ENCODE measurements at places on chromosomes 4 and X. TPM values are rescaled to one million over a fixed set of nuclear protein-coding genes. Genes with fewer than 3 reads are reported as not detected.

DNASE1L1 gene
- polyA plus RNA-seq = 23.1 TPM

GABRE gene
- not detected for polyA plus RNA-seq

FDCSP gene
- not detected for polyA plus RNA-seq

C4orf51 gene
- not detected for polyA plus RNA-seq

REPS2 gene
- not detected for polyA plus RNA-seq

LDB2 gene
- polyA plus RNA-seq = not detected

PAGE2 gene
- polyA plus RNA-seq = not detected

AP1S2 gene
- polyA plus RNA-seq = 93.5 TPM

DNA sequence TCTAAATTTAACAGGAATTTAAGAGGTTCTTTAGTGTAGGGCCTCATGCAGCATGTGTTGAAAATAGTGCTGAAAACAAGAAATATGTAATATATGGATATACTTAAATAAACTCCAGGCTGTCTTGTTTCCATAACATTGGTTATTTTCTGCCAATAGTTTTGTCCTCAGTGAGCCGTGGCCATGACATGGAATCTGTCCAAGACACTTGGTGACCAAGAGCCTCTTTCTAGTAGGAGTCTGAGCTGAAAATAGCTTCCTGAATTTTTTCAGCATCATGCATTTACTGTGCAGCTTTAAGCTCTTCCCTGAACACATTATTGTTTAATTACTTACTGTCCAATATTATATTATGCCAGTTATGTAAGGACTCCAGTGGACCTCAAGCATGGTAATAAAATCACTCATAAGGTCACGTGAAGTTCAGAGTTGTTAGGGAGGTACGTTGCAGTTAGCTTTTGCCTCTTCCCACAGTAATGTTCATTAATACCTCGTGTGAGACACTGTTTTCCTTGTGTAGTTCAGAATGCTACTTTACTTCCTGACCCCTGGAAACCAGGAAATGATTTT is 488.2 kb downstream of the GRID2 start:
- H3K27ac ChIP-seq = no peak overlapping the region
- no peaks in the 10 kb centered on the region for H3K4me1 ChIP-seq
- no peak for DNase-seq
- H3K27me3 ChIP-seq = no peaks in the 10 kb centered on the region
- no peaks in the 10 kb centered on the region for H3K36me3 ChIP-seq

GRCh38 chr4:129379429-129379828 is 283.5 kb downstream of the C4orf33 start:
- no peaks in the 10 kb centered on the region for H3K4me1 ChIP-seq
- no peaks in the 10 kb centered on the region for H3K27me3 ChIP-seq
- DNase-seq = no peak
- no peak overlapping the region for H3K27ac ChIP-seq
- no peak overlapping the region for H3K4me3 ChIP-seq
- H3K36me3 ChIP-seq = no peaks in the 10 kb centered on the region

DNA sequence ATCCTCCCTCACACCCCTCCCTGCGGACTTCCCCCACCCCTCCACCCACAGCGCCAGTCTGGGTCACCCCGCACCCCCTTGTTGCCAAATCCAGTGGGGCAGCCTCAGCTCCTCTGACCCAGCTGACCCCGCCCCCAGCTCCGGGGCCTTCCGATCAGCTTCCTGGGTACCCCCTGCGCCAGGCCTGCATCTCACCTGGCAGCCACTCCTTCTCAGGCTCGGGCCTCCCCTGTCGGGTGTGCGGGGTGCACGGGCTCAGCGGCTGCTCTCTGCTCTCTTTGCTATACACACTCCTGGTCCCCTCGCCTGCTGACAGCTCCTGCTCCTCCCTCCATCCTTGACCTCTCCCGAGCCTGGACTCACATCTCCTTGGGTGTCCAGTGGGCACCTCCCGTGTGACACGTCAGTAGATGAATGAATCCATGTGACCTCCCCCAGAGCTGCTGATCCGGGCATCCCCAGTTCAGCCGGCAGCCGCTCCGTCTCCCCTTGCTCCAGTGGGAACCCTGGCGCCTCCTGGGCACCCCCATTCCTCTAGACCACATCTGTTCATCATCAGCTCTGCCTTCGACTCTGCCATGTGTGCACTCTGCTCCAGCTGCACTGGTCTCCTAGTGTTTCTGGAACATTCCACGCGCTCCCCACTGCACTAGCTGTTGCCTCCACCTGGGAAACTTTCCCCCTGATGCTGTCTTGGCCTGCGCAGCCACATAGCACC is 9.9 kb downstream of the CFAP99 start:
- no peaks in the 10 kb centered on the region for H3K36me3 ChIP-seq
- H3K27ac ChIP-seq = no peak overlapping the region
- no peaks in the 10 kb centered on the region for H3K27me3 ChIP-seq
- H3K4me1 ChIP-seq = no peaks in the 10 kb centered on the region

DNA sequence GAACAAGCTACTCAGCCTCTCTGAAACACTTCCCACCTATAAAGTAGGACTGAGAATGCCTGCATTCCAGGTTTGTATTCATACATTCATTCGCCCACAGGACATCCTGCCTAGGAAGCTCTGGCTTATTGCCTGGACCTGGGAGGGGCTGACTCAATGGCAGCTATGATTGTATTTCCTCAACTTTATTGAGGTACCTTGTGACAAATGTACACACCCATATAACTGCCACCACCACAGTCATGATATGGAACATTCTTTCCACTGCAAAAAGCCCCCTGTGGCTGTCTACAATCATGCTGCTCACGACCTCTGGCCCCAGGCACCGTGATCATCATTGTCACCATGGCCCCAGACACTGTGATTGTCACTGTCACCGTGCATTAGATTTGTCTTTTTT is 68.3 kb downstream of the ABLIM2 start:
- H3K4me3 ChIP-seq = no peak overlapping the region
- no peak overlapping the region for H3K27ac ChIP-seq
- no peaks in the 10 kb centered on the region for H3K36me3 ChIP-seq
- DNase-seq = no peak
- H3K4me1 ChIP-seq = no peaks in the 10 kb centered on the region

DNA sequence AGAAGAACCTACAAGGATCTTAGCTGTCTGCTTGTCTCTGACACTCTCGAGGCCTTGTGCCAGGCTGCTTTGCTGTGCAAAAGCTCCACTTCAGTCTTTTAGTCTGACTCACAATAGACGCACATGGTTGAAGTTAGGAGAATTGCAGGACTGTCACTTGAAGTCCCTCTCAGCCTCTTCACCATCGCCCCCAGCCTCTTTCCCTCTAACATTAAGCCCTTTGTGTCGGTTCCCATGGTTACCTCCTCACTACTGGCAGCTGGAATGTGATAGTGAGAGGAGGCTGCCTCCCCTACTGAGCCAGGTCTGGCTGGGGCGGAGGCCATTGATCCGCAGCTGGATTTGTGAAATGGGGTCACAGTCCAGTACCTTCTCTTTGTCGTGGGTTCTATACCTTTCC is 201.8 kb downstream of the SOWAHB start:
- H3K27ac ChIP-seq = no peak overlapping the region
- no peak for DNase-seq

DNA sequence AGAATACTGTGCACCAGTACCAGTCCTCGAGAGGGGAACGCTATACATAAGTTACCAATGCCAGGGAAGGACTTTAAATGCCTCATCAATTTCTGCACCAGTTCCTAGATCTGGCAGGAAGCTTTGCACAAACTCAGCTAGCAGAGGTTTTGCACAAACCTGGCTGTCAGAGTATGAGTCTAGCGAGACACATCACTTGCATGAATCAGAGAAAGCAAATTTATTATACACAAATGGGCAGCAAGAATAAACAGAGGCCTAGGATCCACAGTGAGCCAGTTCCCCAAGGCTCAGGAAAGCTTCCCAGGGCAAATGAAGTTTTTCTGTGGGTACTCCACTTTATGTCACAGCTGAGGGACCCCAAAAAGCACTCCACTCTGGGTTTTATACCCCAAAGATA is 523.5 kb downstream of the CFAP47 start:
- no peak for DNase-seq
- H3K4me3 ChIP-seq = no peak overlapping the region
- H3K27ac ChIP-seq = no peak overlapping the region

GRCh38 chrX:115357326-115358120 is 68.0 kb downstream of the LUZP4 start:
- no peaks in the 10 kb centered on the region for H3K4me1 ChIP-seq
- H3K27ac ChIP-seq = no peak overlapping the region
- H3K36me3 ChIP-seq = no peaks in the 10 kb centered on the region
- DNase-seq = no peak
- no peak overlapping the region for H3K4me3 ChIP-seq

DNA sequence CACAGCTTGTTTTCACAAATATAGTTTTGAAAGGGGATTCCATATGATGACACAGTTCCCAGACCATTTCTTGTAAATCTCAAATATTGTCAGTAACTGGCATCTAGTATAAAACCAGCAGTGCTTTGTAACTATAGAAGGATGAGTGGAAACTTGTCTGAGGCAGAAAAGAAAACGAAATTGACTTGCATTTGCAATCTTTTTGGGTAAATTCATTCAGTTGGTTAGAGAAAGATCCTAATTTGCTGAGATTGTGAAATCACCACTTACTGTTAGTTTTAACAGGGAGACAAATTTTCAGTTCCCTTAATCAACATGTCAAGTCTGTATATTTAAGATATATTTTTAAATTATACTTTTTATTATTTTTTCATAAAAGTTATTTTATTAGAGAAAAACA is 71.5 kb upstream of the VEGFC start:
- no peak overlapping the region for H3K4me3 ChIP-seq
- H3K36me3 ChIP-seq = no peaks in the 10 kb centered on the region
- H3K4me1 ChIP-seq = no peaks in the 10 kb centered on the region
- no peak overlapping the region for H3K27ac ChIP-seq
- DNase-seq = no peak

- H3K36me3 ChIP-seq = peaks cover 75% of the 10 kb centered on the region
- H3K4me3 ChIP-seq = no peak overlapping the region
- no peaks in the 10 kb centered on the region for H3K4me1 ChIP-seq
- no peak overlapping the region for H3K27ac ChIP-seq
- DNase-seq = no peak
Measured at GRCh38 chr4:6079965-6080364, 61.7 kb upstream of the C4orf50 start.

GRCh38 chrX:17809273-17809672 is 51.8 kb downstream of the RAI2 start:
- H3K27me3 ChIP-seq = no peaks in the 10 kb centered on the region
- no peaks in the 10 kb centered on the region for H3K36me3 ChIP-seq
- H3K27ac ChIP-seq = no peak overlapping the region
- H3K4me3 ChIP-seq = no peak overlapping the region
- no peak for DNase-seq

GRCh38 chrX:55487143-55487542 is 2.5 kb downstream of the USP51 start:
- no peak overlapping the region for H3K27ac ChIP-seq
- no peaks in the 10 kb centered on the region for H3K36me3 ChIP-seq
- H3K4me1 ChIP-seq = peaks cover 3% of the 10 kb centered on the region
- no peak for DNase-seq
- no peak overlapping the region for H3K4me3 ChIP-seq

- no peak overlapping the region for H3K27ac ChIP-seq
- H3K27me3 ChIP-seq = no peaks in the 10 kb centered on the region
- DNase-seq = no peak
- no peaks in the 10 kb centered on the region for H3K4me1 ChIP-seq
Measured at GRCh38 chr4:42119886-42120285, 32.6 kb downstream of the BEND4 start.

- no peak overlapping the region for H3K27ac ChIP-seq
- H3K4me3 ChIP-seq = no peak overlapping the region
- H3K27me3 ChIP-seq = no peaks in the 10 kb centered on the region
- DNase-seq = no peak
Measured at GRCh38 chr4:137968956-137969678, 273.0 kb downstream of the SLC7A11 start.

- H3K36me3 ChIP-seq = no peaks in the 10 kb centered on the region
- H3K27ac ChIP-seq = no peak overlapping the region
- H3K27me3 ChIP-seq = no peaks in the 10 kb centered on the region
- H3K4me1 ChIP-seq = no peaks in the 10 kb centered on the region
- no peak overlapping the region for H3K4me3 ChIP-seq
- no peak for DNase-seq
Measured at GRCh38 chr4:85617202-85617601, 142.3 kb downstream of the ARHGAP24 start.

DNA sequence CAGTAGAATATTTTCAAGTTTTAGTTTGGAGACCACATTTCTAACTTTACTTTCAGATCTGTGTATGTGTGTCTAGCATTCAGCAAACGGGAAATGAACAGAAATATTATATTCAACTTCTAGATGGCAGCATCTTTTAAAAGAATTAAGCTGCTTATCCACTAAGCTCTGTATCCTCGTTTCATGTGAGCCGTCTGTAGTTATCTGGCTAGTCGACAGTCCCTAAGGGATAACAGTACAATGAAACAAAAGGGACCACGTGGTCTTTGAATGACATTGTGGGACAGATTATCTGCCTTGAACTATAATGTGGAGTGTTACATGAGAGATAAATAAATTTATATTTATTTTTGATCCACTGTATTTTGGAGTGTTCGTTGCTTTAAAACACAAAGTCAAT is 35.8 kb upstream of the PRSS12 start:
- H3K4me3 ChIP-seq = no peak overlapping the region
- no peak for DNase-seq
- no peaks in the 10 kb centered on the region for H3K4me1 ChIP-seq
- no peaks in the 10 kb centered on the region for H3K36me3 ChIP-seq
- no peaks in the 10 kb centered on the region for H3K27me3 ChIP-seq

- no peak overlapping the region for H3K27ac ChIP-seq
- no peaks in the 10 kb centered on the region for H3K36me3 ChIP-seq
- H3K4me3 ChIP-seq = no peak overlapping the region
- no peaks in the 10 kb centered on the region for H3K27me3 ChIP-seq
- DNase-seq = no peak
Measured at GRCh38 chr4:35151816-35152572, 1092.3 kb downstream of the ARAP2 start.

DNA sequence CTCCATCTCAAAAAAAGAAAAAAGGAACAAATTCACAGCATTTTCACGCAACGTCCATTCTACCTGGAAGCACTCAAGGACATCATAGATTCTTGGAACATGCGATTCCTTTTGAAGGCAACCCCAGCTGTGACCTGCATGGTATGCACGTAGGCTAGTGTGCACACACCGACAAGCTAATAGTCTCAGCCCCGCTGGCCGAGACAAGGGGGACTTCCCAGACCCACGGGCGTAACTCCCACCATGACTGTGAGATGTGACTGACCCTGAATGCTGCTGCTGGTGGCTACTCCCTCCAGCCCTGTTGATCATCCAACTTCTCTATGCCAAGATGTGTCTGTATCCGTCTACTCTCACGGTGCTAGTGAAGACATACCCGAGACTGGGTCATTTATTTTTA is 78.3 kb downstream of the CRLF2 start:
- H3K27ac ChIP-seq = no peak overlapping the region
- no peaks in the 10 kb centered on the region for H3K4me1 ChIP-seq
- no peak overlapping the region for H3K4me3 ChIP-seq
- DNase-seq = no peak

DNA sequence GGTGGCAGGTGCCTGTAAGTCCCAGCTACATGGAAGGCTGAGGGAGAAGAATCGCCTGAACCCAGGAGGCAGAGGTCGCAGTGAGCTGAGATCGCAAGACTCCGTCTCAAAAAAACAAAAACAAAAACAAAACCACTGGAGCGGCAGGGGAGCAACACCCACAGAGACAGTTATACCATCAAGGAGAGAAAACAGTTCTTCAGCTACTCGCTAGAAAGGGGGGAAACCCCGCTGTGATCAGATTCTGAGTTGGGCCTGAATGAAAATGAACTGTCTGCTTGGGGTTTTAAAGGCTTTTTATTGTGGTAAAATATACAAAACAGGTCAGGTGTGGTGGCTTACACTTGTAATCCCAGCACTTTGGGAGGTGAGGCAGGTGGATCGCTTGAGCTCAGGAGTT is 16.8 kb upstream of the IRAK1 start:
- H3K27me3 ChIP-seq = no peaks in the 10 kb centered on the region
- no peak overlapping the region for H3K27ac ChIP-seq
- no peak overlapping the region for H3K4me3 ChIP-seq
- H3K36me3 ChIP-seq = peaks cover 20% of the 10 kb centered on the region
- H3K4me1 ChIP-seq = peaks cover 4% of the 10 kb centered on the region
- DNase-seq = peak; percentile 58
